ENCODE measurements at places on chromosomes 13 and 19. TPM values are rescaled to one million over a fixed set of nuclear protein-coding genes. Genes with fewer than 3 reads are reported as not detected.

Gene GPC6
- total RNA-seq = 68.8 TPM

GRCh38 chr13:45681113-45681512 lies 21.0 kb upstream of the CBY2 start:
- DNase-seq = no peak

DNA sequence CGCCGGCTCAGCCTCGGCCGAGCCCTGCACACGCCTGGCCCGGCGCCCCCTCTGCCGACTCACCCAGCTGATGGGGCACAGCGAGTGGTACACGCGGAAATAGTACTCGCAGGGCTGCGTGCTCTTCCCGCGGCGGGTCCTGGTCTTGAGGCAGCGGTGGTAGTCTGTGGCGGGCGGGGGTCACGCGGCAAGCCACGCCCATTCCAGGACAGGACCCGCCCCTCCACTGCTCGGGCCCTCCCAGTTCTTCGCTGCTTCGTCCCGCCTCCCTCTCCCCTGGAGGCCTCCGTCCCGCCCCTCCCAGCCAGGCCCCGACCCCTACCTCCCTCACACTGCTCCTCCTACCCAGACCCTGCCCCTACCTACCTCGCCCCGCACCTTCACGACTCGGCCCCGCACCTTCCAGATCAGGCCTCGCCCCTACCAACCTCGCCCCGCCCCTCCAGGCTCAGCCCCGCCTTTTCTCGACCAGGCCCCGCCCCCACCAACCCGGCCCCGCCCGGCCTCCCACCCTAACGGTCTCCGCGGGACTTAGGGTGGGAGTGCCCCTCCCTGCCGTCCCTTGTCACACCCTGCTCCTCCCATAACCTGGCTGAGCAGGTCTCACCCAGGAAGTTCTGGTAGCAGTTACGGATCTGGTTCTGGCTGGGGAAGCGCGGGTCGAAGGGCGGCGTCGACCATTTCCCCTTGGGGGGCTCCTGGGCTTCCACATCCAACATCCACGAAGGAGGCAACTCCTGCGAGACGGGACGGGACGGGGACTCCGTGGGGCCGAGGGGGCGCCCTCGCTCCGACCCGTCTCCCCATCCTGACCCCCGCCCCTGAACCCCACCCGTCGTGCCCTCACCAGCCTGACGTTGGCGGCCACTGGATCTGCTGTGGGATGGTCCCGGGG lies 469 bp downstream of the COX6B2 start:
- DNase-seq = no peak

- no peak for DNase-seq
Observed at GRCh38 chr19:47881757-47882156, 4.4 kb downstream of the SULT2A1 start.

GRCh38 chr19:3184847-3185460 lies 776 bp upstream of the NCLN start:
- DNase-seq = no peak

Gene PSG6
- total RNA-seq = 0.28 TPM

Gene TSSK6
- 0.61 TPM for total RNA-seq
